ENCODE measurements at places on chromosomes 13 and 19.

DNA sequence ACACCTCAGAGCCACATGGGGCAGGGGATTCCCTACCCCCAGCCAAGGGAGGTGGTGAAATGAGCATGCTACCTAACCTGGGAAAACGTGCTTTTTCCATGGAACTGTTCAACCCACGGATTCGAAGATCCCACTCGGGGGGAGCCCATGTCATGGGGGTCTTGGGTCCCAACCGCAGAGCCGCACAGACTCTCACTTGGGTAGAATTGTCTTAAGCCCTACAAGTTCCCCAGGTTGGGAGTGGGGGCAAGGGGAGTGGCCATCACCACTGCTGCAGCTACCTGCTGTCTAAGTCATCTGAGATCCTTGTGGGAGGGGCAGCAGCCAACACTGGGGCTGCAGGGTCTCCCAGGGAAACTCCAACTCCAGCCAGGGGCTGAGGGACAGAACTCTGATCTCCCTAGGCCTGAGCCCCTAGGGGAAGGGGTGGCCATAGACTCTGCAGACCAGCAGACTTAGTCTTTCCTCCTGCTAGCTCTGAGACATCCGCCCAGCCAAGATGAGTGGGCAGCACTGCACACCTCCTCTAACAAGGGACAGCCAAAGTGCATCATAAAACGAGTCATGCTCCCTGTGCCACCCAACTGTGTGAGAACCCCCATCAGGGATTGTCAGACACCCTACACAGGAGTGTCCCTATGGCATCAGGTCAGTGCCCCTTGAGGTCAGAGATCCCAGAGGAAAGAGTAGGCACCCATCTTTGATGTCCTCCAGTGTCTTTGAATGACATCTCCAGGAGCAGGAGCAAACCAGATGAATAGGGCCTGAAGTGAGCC, 610.4 kb upstream of the SLITRK6 start:
- DNase-seq: no peak

- DNase-seq: no peak
Observed at GRCh38 chr13:72834601-72835000, 52.7 kb downstream of the PIBF1 start.

- DNase-seq: no peak
Observed at GRCh38 chr19:4455719-4456475, 1.7 kb downstream of the UBXN6 start.

GRCh38 chr19:37306383-37306963, 64.4 kb upstream of the ZNF527 start:
- DNase-seq: no peak

GRCh38 chr19:3572855-3573161, at the start of gene HMG20B:
Gene HMG20B, plus strand, starts transcription at chr19:3572944. Its CDS starts 366 bp downstream, at chr19:3573310.
- no peak for DNase-seq

GRCh38 chr19:7748171-7748570, 837 bp upstream of the CD209 start:
- no peak for DNase-seq

GRCh38 chr19:46725036-46725820, 8.3 kb upstream of the PRKD2 start:
- no peak for DNase-seq

DNA sequence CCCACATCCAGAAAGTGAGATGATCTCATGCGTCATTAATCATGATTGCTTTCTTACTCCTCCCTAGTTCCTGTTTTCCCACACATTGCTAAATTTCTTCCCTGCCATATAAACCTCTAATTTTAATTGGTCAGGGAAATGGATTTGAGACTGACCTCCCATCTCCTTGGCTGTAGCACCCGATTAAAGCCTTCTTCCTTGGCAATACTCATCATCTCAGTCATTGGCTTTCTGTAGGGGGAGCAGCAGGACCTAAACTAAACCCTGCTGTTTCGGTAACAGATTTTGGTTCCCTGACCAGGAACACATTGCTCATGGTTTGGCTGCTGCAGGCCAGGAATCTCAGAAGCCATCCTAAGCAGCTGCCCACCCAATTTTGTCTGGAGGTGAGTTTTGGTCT, 61.7 kb downstream of the SPRYD7 start:
- DNase-seq: no peak

DNA sequence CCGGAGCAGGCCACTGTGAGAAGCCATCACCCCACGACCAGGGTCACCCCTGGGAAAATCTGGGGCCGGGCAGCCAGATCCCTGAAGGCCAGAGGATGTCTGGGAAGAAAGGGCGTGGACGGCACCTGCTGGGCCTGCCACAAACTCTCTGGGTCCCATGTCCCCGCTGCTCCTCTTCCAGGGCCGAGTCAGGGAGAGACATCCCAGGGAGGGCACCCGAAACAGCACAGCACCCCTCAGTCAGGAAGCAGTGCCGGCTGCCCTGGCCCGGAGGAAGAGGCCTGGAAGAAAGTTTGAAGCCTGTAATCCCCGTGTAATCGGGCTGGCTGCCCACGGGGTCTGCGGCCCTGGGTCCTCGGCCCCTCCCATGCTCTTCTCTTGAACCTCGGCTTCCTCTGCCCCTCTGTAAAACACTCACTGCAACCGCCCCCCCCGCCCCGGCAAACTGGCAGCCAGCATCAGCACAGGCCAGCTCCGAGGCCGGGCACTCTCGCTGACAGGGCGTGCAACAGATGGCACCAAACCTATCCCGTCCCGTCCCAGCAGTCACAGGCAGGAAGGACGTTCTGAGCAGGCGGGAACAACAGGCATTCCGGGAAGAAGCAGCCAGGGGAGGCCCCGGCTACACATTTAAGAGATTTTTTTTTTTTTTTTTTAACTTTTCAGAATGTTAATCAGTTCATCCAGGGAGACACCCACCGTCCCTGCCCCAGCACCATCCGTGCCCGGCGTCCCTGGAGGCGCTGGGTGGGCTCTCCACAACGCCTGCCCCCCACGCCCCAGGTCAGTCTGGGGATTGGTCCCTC, 1.5 kb downstream of the SBNO2 start:
- DNase-seq: no peak

- DNase-seq: peak; percentile 13
Observed at GRCh38 chr13:19818223-19818842, 35.6 kb upstream of the PSPC1 start.

GRCh38 chr13:44273991-44274770, 99.4 kb upstream of the SERP2 start:
- no peak for DNase-seq

GRCh38 chr13:27797228-27797624, 4.9 kb downstream of the GSX1 start:
- no peak for DNase-seq

GRCh38 chr13:101838323-101838722, 385.8 kb downstream of the ITGBL1 start:
- no peak for DNase-seq

- no peak for DNase-seq
Observed at GRCh38 chr19:55119053-55119452, 1.6 kb upstream of the PPP1R12C start.

DNA sequence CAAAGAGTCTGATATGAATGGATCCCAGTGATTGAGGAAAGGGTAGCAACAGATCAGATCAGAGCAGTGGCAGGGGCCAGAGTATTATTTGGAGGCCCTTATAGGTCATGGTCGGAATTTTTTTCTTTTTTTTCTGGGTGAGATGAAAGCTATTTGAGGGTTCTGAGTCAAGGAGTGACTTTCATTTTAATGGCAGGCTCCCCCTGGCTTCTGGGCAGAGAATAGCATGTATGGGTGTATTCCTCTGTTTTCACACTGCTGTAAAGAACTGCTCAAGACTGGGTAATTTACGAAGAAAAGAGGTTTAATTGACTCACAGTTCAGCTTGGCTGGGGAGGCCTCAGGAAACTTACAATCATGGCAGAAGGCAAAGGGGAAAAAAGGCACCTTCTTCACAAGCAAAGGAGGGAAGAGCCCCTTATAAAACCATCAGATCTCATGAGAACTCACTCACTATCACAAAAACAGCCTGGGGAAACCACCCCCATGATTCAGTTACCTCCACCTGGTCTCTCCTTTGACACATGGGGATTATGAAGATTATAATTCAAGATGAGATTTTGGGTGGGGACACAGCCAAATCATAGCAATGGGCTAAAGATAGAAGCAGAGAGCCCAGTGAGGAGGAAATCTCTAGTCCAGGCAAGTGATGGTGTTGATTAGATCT, 3.0 kb upstream of the SLC6A16 start:
- no peak for DNase-seq

DNA sequence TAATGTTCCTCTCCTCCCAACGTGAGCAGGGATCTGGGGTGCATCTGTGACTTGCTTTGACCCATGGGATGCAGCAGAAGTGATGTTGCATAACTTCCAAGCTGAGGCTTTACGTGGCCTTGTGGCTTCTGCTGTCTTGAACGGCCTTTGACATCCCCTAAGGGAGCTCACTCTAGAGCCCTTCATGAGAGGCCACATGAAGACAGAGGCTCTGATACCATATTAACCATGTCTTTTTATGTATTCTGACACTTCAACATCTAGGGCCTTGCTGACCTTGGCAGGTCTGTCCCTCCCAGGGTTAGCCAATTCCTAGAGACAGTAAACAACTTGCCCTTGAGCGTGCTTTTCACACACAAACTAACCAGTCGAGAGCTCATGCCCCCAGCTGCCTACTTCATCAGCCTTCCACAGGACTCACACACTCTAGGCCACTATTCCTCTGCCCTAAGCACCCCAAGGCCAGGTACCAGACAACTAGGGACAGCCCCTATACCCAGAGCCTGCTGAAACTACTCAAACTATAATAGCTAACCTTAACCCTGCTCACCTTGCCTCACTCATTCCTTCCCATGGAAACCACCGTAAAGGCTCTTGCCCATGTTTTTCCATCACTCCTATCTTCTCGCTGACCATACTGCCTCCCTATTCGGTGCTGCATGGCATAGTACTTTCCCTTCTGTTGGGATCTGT, 45.4 kb downstream of the CCDC70 start:
- DNase-seq: no peak

GRCh38 chr19:45195764-45196163, 17.2 kb downstream of the BLOC1S3 start:
- no peak for DNase-seq

DNA sequence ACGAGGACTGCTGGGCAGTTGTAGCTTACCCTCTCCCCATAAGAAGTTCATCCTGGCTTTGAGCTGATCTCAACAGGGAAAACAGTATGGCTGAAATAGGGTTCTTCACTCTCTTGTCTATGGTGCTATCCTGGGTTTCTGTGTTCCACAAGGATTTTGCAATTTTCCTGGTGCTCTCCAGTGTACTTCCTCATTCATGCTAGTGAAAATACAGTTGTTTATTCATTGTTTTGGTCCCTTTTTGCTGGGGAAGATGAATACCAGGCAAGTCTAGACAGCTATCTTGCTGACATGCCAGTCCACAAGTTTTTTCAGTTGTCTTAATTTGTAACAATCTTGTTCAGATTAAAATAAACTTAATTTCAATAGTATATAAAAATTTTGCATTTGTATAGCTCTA, 306.5 kb downstream of the DLEU7 start:
- no peak for DNase-seq

- no peak for DNase-seq
Observed at GRCh38 chr13:99913167-99913566, 58.4 kb downstream of the ZIC5 start.

DNA sequence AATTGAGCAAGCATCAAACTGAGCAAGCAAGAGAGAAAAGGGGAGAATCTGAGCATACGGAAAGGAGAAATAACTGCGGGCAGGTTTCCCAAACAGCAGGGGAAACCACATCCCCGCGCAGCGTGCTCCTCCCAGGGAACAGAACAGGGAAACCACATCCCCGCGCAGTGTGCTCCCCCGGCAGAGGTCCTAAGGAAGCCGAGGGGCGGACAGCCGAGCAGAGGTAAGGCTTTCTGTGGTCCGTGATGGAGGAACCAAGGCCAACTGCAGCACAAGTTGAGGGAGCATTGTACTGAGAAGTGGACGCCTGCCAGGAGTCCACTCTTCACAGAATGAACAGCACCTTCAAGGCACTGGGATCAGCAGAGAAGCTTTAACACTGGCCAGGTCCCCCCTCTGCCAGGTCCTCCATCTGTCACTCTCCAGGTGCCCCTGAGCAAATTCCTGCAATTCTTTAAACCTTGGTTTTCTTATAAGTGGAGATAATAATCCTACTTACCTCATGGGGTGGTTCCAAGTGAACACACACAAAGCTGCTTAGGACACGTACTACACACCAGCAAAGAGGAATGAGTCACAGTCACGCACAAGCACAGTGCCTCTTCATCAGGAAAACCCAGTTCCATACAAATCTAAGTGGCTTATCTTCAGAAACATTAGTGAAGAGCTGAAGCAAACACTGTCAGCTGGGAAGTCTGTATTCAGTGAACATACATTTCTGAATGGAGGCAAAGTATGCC, 23.0 kb upstream of the LAMP1 start:
- no peak for DNase-seq

DNA sequence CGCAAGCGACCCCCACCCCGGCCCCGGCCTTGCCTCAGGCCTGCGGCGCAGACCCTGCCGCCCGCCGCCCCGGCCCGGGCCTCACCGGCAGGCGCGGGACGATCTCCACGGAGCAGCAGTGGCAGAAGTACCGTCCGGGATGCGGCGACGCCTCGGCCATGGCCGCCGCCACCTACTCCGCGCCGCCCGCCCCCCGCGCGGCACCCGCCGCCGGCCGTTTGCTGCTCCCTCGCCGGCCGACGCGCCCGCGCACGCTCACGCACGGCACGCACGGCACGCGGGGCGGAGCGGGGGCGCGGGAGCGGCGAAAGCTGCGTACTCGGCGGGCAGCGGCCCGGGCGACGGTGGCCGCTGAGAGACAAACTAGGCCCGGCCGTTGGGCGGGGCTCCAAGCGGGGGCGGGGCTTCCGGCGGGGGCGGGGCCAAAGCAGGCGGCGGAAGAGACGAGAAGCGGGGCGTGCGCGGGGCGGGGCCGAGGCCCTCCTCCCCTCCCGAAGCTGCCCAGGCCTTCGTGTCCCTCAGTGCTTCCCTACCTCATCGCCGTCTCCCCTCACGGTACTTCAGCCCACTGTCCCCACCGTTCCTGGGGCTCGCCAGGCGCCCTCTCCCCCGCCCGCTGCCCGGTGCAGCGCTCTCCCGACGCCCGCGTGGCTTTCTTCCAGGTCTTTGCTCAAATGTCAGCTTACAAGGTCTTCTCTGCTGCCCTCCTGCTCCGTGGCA, at the start of gene RNF126:
TSS of gene RNF126 (minus strand) at position 253 of the 720 bp plus-strand sequence. CDS start at position 160, 93 bp downstream.
- peak; percentile 89 for DNase-seq

- DNase-seq: no peak
Observed at GRCh38 chr19:12052091-12052496, 667 bp downstream of the ZNF878 start.

- no peak for DNase-seq
Observed at GRCh38 chr13:110364081-110364480, 57.0 kb downstream of the COL4A2 start.

DNA sequence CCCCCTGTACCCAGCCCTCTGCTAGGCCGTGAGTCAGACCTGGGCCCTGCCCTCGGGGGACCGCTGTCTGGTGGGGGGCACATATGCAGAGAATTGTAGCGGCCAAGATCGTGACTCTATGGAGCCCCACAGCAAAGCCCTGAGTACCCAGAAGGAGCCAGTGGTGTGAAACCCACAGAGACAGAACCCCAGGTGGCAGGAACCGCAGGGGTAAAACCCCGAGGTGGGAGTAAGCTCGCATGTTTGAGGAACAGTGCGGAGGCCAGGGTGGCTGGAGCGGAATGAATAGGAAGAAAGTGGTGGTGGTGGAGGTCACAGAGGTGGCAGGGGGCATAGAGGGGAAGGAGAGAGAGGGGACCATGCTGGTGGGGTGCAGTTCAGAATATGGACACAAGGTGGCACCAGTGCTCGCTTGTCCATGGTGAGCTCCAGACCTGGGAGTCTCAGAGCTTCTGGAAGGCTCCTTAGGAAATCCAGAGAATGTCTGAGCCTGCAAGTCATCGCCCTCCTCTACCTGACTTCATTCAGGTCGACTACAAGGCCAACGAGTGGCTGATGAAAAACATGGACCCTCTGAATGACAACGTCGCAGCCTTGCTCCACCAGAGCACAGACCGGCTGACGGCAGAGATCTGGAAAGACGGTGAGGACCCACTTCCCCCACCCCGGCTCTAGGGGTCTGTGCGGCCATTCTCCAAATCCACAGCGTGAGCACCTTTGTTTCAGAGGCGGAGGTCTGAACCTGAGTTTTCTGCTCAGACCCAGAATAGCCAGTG, 48.9 kb downstream of the MYH14 start:
- DNase-seq: no peak
